A549 treated with CpdA at 1 μM for 4 hours (cell line): ENCODE measurements at places on chromosomes 11 and 22. TPM values are rescaled to one million over a fixed set of nuclear protein-coding genes. Genes with fewer than 3 reads are reported as not detected.

Gene APOBEC3B
- 29.0 to 34.9 TPM (median 30.1 TPM) in 5 replicates for total RNA-seq

Gene SEZ6L
- total RNA-seq, result not detected in 5 replicates

Gene A4GALT
- 11.9 to 16.4 TPM (median 14.7 TPM) in 5 replicates for total RNA-seq

Gene OR52A1
- total RNA-seq, result not detected in 5 replicates

Gene KCNJ11
- 0.16 to 0.60 TPM (median 0.32 TPM) in 5 replicates for total RNA-seq

Gene EIF4ENIF1
- 11.2 to 19.0 TPM (median 15.0 TPM) in 5 replicates for total RNA-seq

Gene OR51E1
- not detected in 5 replicates for total RNA-seq

Gene OR2AG1
- total RNA-seq, result not detected in 5 replicates

Gene UCP3
- 1.0 to 2.0 TPM (median 1.7 TPM) in 5 replicates for total RNA-seq

Gene RIMBP3B
- 0.48 to 0.72 TPM (median 0.57 TPM) in 5 replicates for total RNA-seq

Gene PRG3
- not detected in 5 replicates for total RNA-seq

Gene SVIP
- total RNA-seq, result 9.7 to 15.1 TPM (median 13.2 TPM) in 5 replicates

Gene MOV10L1
- not detected in 5 replicates for total RNA-seq

Gene CASP5
- total RNA-seq, result not detected in 5 replicates

Gene ISX
- not detected in 5 replicates for total RNA-seq

Gene SLC5A4
- not detected in 5 replicates for total RNA-seq

Gene NCAM1
- total RNA-seq, result 0.18 TPM in 1 of 5 replicates, not detected in the others

Gene ASCL2
- total RNA-seq, result 0.03 to 0.07 TPM in 2 of 5 replicates, not detected in the others

Gene RIC3
- total RNA-seq, result 0.95 to 5.3 TPM (median 1.8 TPM) in 5 replicates

Gene KCNJ1
- not detected in 5 replicates for total RNA-seq

Gene TRPC6
- total RNA-seq, result 0.77 to 1.4 TPM (median 0.98 TPM) in 5 replicates

Gene WT1
- 5.7 to 6.9 TPM (median 6.2 TPM) in 5 replicates for total RNA-seq

Gene USP2
- total RNA-seq, result 0.24 to 0.60 TPM (median 0.45 TPM) in 5 replicates

Gene POU2F3
- not detected in 5 replicates for total RNA-seq

Gene NLRP14
- total RNA-seq, result 0.05 TPM in 1 of 5 replicates, not detected in the others

Gene PRR33
- 0.02 TPM in 1 of 5 replicates, not detected in the others for total RNA-seq

Gene CNTN5
- 0.02 TPM in 1 of 5 replicates, not detected in the others for total RNA-seq

Gene MS4A2
- total RNA-seq, result not detected in 5 replicates

Gene RHOD
- 29.7 to 48.7 TPM (median 42.3 TPM) in 5 replicates for total RNA-seq

Gene OR52N4
- not detected in 5 replicates for total RNA-seq

Gene IL17REL
- total RNA-seq, result not detected in 5 replicates

Gene TREH
- total RNA-seq, result not detected in 5 replicates

Gene MYRF
- 16.3 to 24.3 TPM (median 19.8 TPM) in 5 replicates for total RNA-seq

Gene FJX1
- 26.4 to 46.4 TPM (median 40.3 TPM) in 5 replicates for total RNA-seq

Gene HSPA8
- total RNA-seq, result 1,734 to 2,080 TPM (median 1,815 TPM) in 5 replicates

Gene C11orf42
- total RNA-seq, result not detected in 5 replicates

Gene OR5A1
- total RNA-seq, result not detected in 5 replicates

Gene FAM180B
- 0.10 TPM in 1 of 5 replicates, not detected in the others for total RNA-seq

Gene CSNK2A3
- 1.4 to 1.8 TPM (median 1.5 TPM) in 5 replicates for total RNA-seq

Gene TRIM49
- total RNA-seq, result not detected in 5 replicates

Gene SCUBE2
- 0.27 to 0.70 TPM (median 0.57 TPM) in 5 replicates for total RNA-seq

Gene OR5P2
- not detected in 5 replicates for total RNA-seq

Gene PDE3B
- total RNA-seq, result 2.0 to 2.5 TPM (median 2.4 TPM) in 5 replicates

Gene MTMR2
- total RNA-seq, result 17.8 to 25.2 TPM (median 18.6 TPM) in 5 replicates

Gene CYP2D6
- total RNA-seq, result 0.30 to 0.81 TPM (median 0.54 TPM) in 5 replicates

Gene DEPDC7
- 6.0 to 7.9 TPM (median 7.2 TPM) in 5 replicates for total RNA-seq

Gene CPT1A
- total RNA-seq, result 25.8 to 30.6 TPM (median 29.6 TPM) in 5 replicates

Gene YPEL4
- total RNA-seq, result 0.16 to 0.43 TPM (median 0.32 TPM) in 5 replicates

Gene OR52H1
- not detected in 5 replicates for total RNA-seq

Gene KCNQ1OT1
- total RNA-seq, result 0.03 to 0.07 TPM (median 0.05 TPM) in 5 replicates

Gene DGCR6
- 0.55 to 1.5 TPM (median 1.3 TPM) in 5 replicates for total RNA-seq

Gene CCDC73
- total RNA-seq, result 0.02 to 0.10 TPM (median 0.04 TPM) in 4 of 5 replicates, not detected in the other

Gene DBX1
- not detected in 5 replicates for total RNA-seq

Gene VWA5A
- 0.22 to 0.37 TPM (median 0.30 TPM) in 5 replicates for total RNA-seq

Gene OR5B21
- not detected in 5 replicates for total RNA-seq

Gene GDPD4
- not detected in 5 replicates for total RNA-seq

Gene ARFGAP3
- 13.9 to 20.0 TPM (median 17.0 TPM) in 5 replicates for total RNA-seq

Gene CSF2RB
- not detected in 5 replicates for total RNA-seq

Gene LRRC55
- total RNA-seq, result 0.01 TPM in 1 of 5 replicates, not detected in the others

Gene ANO9
- 0.51 to 1.2 TPM (median 0.77 TPM) in 5 replicates for total RNA-seq
